ENCODE measurements at places on chromosomes 2 and 18.

GRCh38 chr2:220528180-220528675 lies 900.8 kb downstream of the SLC4A3 start:
- no peak for DNase-seq

- no peak for DNase-seq
These were observed 154.9 kb downstream of the SATB2 start for GRCh38 chr2:199302851-199303250.

DNA sequence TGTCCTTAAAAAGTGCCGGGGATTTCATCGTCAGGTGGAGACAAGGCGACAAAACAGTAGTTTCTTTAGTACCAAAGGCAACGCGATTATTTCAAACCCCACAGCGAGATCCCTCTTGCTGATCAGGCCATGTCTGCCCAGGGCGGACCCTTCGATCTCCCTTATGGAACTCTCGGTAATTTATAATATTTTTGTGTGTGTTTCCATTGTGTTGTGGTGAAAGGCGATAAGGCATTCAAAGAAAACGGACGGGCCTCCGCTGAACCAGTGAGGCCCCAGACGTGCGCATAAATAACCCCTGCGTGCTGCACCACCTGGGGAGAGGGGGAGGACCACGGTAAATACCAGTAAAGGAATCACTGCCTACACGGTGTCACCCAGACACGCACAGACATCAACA lies 1.4 kb upstream of the GAD1 start:
- DNase-seq = no peak

GRCh38 chr2:150101947-150102346 lies 385.5 kb downstream of the RND3 start:
- no peak for DNase-seq

Data from heart left ventricle (tissue), 16 donors.